Iris pigment epithelial cell (primary cell): ENCODE measurements at places on chromosomes 3 and 15.

GRCh38 chr15:53962646-53963561 lies 15.3 kb upstream of the UNC13C start:
- peak; percentile 17 for DNase-seq

DNA sequence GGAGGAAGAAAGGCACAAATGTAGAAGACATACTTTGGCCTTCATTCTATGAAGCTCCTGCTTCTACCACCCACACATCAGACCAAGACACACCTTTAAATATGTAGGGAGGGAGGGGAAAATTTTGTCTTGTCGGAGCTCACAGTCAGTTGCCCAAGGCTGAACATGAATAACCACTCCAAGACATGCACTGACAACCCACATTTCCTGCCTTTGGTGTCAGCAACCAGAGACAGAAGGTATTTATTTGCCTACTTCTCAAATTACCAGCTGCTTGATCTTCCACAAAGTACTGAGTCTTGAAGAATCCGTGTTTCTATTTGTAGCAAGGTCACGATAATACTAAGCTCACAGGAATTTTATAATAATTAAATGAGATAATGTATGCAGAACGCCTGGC lies 169.7 kb downstream of the KCNMB2 start:
- peak; percentile 74 for DNase-seq

DNA sequence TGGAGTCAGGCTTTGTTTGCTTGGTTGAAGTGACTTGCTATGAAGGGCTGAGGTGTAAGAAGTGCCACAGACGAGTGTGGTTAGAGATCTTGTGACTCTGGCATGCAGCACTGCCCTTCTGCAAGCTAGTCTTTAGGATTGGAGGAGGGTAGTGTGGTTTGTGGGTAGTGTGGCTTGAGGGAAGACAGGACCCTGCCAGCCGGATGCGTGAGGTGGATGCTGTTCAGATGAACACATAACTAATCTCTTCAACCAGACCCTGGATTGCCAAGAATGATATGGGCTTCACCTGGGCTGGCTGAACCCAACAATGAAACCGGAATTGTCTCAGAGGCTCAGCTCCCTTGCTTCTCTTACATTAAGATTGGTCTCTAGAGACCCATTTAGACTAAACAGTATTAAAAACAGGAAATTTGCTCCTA lies 32.7 kb downstream of the STARD9 start:
- peak; percentile 24 for DNase-seq

- DNase-seq = no peak
Observed at GRCh38 chr15:67218428-67218827, 36.0 kb downstream of the AAGAB start.

GRCh38 chr3:35437381-35437780 lies 201.9 kb upstream of the ARPP21 start:
- no peak for DNase-seq

DNA sequence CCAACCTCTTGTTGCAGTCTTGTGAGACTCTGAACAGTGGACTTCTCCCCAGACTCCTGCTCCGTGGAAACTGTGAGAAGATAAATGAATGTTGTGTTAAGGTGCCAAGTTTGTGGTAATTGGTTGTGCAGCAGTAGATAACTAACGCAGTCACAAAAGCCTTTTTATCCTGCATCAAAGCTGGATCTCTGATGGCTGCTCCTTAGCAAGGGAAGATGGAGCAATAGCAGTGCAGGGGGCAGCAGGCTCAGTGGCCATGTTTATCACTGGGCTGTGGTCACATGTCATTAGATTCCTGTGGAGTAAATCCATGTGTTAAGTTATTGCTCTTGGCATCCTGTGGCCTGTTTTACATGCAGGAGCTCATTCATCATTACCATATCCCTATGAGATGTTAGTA lies 13.5 kb downstream of the CMTM7 start:
- DNase-seq = peak; percentile 47

DNA sequence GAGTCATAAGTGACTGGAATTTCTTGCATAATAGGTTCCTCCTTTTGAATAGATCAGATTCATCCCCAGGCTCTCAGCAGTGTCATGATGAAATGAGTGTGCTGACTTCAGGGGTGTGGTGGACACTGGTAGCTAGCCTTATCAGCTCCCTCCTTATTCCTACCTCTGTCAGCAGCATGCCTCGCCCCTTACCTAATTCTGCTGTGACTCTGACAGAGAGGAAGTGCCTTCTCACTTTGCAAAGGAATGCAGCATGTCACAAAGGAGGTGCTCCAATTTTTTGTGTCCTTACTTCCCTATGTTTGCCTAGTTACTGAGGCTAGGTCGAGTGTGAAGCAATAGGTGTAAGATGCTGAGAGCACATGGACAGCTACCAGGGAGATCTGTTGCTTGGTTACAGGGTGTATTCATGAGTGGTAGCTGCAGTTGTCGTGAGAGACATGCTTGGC lies 90.6 kb downstream of the TNFAIP8L3 start:
- peak; percentile 90 for DNase-seq

DNA sequence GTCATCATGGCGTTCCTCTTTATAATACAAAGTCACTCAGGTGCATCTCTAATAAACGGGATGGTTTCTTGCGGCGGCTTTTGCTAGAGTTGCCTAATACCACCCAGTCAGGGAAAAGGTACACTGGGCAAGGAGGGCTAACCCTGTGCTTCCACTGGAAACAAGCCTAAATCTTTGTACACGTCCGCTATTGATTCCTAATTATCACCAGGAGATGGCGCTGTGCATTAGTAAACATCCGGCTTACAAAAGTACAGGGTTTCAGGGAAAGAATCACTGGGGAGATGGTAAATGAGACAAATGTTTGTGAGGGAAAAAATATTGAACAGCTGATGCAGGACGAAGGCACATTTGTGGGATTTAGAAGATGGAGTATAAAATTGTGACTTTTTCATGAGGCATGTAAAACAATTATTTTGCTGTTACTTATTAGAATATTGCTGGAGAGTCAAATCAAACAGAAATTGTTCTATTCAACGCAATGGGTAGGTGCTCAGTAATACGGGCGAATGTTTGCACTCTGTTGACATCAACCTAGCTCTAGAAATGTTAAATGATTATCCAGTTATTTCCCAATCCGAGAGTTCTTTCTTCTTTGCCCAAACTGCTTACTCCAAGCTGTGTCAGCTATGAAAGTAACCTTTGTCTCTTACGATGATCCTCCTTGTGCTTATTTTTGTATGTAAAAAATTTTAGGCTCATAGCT lies 50.6 kb downstream of the GMNC start:
- DNase-seq = peak; percentile 60

GRCh38 chr3:157794771-157795170 lies 291.6 kb upstream of the VEPH1 start:
- peak; percentile 70 for DNase-seq

DNA sequence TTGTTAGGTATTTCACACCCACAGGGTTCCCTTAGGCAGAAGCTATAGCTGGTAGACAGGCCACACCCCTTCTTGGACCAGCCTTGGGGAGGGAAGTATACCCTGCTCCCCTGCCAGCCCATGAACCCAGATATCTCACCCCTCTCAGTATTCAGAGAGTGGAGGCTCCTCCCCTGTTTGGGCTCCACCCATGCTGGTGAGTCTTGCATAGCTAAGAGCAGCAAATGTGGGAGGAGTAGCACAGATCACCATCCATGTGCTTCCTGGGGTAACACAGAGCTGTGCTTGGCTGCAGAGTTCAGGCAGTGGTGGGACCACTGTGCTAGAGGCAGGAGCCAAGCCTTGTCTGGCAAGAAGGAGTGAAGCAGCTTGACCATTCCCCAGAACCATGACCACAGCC lies 427.2 kb downstream of the ZIC1 start:
- no peak for DNase-seq

GRCh38 chr15:100250176-100250800 lies 91.5 kb downstream of the ADAMTS17 start:
- DNase-seq = no peak

DNA sequence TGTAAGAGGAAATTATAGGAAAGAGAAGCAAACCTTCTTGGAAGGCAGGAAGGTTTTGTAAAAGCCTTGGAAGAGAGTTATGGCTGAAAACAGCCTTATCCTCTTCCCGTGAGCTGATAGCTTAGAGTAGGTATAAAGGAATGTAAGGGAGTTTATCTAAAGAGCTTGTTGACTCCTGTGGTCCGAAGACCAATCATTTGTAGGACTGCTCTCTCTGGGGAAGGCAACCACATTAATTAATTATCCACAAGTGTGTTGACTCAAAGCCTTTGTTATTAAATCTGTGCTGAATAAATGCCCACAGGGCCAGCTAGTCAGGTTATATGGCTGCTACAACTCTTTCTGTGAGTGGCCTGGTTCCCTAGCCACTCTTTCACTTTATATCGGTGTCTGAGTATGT lies 452.1 kb upstream of the RASGRP1 start:
- DNase-seq = no peak

GRCh38 chr15:80240276-80240675 lies 11.7 kb downstream of the CTXND1 start:
- no peak for DNase-seq

DNA sequence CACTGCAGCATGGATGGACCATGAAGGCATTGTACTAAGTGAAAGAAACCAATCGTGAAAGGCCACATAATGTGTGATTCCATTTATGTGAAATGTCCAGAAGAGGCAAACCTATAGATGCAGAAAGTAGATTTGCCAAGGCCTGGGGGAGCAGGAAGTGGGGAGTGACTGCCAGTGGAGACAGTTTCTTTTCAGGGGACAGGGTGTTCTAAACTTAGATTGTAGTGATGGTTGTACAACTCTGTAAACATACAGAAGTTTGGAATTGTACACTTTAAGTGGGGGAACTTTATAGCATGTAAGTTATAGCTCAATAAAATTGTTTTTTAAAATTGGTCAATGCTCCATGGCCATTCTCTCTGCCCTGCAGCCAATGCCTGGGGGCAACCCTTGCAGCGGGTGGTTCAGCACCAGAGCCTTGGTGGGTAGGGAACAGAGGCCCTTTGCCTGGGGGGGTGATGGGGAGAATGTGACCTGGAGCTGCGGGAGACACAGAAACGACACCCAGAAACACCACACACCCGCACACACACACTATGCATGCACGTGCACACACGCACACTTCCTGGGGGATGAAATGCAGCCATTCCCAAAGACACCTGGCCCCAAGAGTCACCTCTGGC lies 43.1 kb downstream of the DNAJB8 start:
- no peak for DNase-seq

DNA sequence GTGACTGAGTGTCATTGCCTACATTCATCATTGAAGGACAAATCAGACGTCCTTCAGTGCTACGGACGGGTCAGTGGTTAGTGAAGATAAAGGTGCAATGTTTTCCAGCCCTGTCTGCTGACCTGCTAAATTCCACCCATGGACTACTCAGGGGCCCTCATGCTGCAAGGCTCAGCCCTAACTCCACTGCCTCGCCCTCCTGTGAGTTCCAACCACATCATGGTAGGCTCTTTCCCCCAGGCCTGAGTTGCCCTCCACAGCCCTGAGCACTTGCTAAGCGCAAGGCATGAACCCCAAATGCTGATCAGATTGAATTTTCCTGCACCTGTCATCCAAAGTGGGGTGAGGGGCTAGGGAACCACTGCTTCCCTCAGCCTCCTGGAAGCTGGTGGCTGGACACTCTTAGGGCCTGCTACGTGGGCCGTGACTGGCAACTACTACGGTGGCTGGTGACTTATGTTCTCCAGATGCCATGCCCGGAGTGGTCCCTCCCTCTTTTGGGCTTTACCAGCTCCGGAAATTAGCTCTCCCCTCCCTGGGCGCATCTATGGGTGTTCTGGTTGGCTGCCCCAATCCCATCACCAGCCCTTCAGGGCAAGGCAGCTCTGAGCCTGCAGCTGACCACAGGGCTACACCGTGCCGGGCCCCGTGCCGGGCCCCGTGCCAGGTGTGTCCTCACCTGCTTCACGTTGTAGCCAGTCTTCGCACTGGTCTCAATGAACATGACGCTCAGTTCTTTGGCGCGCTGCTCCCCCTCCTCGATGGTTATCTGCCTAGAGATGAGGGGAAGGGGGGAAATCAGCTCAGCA lies 32.1 kb downstream of the SRPRB start:
- DNase-seq = no peak

- no peak for DNase-seq
Observed at GRCh38 chr3:127669541-127670228, 3.1 kb upstream of the ABTB1 start.

DNA sequence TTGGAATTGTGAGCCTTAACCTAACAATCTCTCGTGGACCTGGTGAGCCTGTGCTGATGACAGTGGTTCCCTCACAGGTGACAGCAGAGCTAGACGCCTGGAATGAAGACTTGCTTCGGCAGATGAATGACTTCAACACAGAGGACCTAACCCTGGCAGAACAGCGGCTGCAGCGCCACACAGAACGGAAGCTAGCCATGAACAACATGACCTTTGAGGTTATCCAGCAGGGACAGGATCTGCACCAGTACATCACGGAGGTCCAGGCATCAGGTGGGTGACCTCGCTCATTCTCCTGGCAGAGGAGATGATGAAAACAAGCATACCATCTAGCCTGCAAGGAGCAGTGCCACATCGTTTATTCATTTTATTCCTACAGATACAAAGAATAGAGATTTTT lies 316.9 kb upstream of the UMPS start:
- no peak for DNase-seq

- peak; percentile 51 for DNase-seq
Observed at GRCh38 chr15:85582131-85583079, 202.0 kb downstream of the AKAP13 start.

DNA sequence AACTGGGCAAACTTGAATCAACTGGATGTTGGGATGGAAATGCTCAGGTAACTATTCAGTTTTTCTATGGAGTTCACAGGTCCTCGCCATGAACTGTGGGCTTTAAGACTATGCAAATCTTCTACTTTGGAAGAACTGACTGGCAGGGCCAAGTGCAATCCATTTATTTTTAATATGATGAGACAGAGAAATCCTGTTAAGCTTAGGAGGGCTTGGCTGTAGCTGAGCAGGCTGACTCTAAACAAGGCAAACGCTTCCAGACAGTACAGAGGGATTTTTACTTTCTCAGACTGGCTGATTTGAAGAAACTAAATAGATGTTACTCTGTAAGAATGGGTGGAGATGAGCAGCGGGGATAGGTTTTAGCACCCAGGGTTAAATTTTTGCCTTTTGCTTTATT lies 194.2 kb upstream of the ICE2 start:
- DNase-seq = no peak

- DNase-seq = peak; percentile 78
Observed at GRCh38 chr15:90101969-90102890, at the start of gene IDH2. IDH2 (minus strand) TSS chr15:90102468; CDS start chr15:90102390, 78 bp downstream.

- DNase-seq = no peak
Observed at GRCh38 chr3:53030619-53031449, 15.0 kb downstream of the SFMBT1 start.

DNA sequence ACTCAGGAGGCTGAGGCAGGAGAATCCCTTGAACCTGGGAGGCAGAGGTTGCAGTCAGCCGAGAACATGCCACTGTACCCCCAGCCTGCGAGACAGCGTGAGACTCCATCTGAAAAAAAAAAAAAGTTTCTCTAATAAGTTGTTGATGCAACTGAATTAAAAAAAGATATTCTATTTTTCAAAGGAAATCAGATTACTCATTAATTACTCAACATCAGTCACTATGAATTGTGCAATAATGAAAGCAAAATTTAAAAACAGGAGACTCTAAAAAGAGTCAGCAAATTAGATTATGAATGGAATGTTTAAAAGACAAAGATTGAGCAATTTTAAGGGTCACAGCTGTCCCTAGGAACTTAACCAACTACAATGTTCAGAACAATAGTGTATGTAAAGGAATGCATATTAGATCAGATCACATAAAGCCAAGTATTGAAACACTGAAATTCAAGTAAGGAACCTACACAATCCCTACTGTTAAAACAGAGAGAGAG lies 60.2 kb upstream of the SLC4A7 start:
- peak; percentile 71 for DNase-seq

- DNase-seq = no peak
Observed at GRCh38 chr15:38882221-38882620, 317.6 kb upstream of the RASGRP1 start.
